ENCODE measurements at places on chromosomes 2 and 18.

DNA sequence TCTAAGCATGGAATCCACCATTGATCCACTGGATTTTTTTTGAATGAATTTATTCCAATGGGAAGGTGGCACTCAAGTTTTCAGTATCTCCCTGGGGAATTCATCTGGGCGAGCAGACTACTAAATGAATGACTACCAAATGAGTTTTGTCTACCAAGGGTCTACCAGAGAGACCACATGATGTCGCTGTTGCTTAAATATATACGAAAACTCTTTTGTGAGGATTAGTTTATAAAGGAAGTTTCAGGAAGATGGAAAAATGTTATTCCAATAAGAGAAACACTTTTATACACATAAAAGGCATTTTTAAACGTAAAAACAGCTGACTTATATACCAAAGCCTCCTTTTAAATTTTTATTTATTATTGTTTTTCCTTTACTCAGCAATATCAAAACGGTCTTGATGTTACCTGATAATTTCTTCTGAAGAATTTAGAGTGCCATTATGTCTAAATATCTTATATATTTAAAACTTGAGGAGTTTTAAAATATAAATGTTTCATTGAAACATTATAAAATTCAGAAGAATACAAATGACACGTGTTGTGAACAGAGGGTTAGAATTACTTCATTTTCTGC, 139.7 kb downstream of the HRH4 start:
- DNase-seq: no peak

DNA sequence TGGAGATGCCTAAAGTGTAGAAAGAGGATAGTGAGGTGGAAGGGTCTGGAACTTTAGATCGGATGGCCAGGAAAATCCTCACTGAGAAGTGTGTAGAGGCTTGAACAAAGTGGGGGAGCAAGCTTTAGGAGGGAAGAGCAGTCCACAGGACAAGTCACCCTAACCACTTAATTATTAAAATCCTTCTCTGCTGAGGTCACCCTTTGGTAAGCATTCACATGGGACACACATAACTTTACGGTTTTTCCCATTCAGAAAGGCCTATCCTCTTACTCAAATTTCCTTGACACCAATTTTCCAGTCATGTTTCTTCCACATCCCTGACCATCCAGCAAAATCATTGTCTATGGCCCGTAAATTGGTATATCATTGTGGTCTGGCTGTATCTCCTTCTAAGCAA, 31.0 kb upstream of the ZEB2 start:
- no peak for DNase-seq

- no peak for DNase-seq
Measured at GRCh38 chr2:55922291-55922907, 1.2 kb downstream of the EFEMP1 start.

DNA sequence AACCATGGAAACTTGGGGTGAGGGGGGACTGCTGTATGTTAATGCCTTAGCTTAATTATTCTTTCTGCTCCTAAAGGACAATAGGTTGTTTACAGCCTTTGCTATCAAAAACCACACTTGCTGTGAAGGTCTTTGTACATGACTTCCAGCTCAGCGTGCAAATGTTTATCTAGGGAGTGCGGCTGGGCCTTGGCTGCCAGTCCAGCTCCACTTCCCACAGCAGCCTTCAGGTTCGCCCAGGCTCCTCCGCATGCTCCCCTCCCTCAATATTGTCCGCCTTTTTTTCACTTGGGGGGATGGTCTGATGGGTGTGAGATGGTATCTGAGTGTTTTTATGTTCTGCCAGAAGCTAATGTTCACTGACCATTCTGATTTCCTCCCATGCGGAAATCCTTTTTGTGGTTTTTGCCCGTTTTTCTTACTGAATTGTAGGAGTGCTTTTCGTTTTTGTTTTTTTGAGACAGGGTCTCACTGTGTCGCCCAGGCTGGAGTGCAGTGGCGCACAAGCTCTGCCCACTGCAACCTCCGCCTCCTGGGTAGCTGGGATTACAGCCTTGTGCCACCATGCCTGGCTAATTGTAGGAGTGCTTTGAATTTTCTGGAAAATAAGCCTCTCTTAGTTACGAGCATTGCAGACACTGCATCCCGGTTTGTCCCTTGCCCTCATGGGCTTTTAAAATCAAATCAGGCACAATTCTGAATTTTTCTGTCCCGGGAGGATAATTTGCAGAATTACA, 28.8 kb downstream of the SH3BP4 start:
- DNase-seq: no peak

- DNase-seq: no peak
Measured at GRCh38 chr2:209476367-209477208, 52.7 kb downstream of the MAP2 start.

GRCh38 chr2:133605011-133605765, 36.9 kb upstream of the NCKAP5 start:
- no peak for DNase-seq

GRCh38 chr2:80499095-80499494, 194.5 kb upstream of the LRRTM1 start:
- no peak for DNase-seq

All from activated CD4-positive, alpha-beta T cell treated with anti-CD3 and anti-CD28 coated beads for 24 hours (primary cell).